ENCODE measurements at places on chromosomes 1 and 21. TPM values are rescaled to one million over a fixed set of nuclear protein-coding genes. Genes with fewer than 3 reads are reported as not detected.

- no peak for DNase-seq
These were observed 101.3 kb downstream of the PLPPR4 start for GRCh38 chr1:99365545-99365944.

GRCh38 chr1:17688217-17688810, 66.8 kb upstream of the ACTL8 start:
- DNase-seq, result no peak

DNA sequence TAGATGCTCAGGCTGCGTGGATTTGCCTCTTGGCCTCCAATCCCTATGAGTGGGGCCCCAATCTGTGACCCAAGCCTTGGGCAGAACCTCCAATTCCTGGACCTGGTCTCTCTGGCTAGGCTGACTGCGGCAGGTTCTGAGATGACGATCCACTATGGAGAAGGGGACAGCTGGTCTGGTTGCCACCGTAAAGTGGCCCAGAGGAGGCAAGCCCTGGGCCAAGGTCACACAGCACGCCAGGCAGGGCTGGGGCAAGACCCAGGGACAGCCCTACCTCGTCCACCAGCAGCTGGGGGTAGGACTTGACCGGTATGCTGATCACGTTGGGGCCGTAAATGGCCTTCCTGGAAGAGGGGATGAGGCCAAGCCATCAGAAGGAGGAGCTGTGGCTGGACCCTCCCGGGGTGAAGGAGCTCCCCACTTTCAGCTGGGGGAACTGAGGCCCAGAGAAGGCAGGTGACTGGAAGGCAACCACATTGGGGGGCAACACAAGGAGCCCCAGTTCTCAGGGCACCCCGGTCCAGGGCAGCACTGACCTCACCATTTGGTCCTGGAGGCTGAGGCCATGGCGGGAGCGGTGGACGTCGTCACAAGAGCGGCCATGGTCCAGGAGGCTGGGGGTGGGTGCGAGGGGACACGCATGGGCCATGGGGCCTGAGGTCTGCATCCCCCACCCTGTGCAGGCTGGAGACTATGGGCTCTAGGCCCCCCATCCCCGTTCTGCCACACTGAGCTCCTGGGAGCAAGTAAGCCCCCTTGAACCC, 9.8 kb downstream of the ATP13A2 start:
- no peak for DNase-seq

F11R gene
- 63.0 TPM for total RNA-seq

DNA sequence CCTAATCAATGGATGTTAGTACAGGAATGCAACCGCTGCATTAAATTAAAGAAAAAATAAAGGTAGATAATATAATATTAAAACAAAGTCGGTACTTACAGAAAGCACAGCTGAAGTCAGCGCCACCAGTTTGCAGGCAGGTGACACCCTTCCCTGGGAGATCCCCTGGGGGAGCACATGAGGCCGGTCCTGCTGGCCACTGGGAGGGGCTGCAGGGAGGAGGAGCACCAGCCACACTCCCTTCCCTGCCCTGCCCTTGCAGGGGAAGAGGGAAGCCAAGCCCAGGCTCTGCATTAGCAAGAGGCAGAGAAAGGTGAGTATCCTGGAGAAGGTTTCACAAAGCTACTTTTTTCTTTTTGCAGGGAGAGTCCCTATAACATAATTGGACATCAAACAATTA, 507.0 kb downstream of the AJAP1 start:
- no peak for DNase-seq

DNA sequence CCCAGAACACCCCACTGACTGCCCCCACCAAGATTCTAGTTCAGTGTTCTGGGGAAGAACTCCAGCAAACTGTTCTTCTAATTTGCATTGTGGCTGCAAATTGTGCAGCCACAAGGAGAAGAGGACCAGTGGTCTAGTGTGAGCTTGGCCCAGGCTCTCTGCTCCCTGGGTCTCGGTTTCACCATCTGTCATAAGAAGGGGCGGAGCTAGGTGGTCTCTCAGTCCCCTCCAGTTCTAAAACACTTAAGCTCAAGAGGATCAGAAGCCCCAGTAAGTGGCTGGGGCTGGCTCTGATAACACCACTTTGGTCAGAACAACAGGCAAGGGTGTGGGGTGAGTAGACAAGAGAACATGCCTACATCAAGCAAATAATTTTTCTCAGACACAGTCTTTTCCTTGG, 99.9 kb downstream of the BEND5 start:
- DNase-seq, result no peak

DNA sequence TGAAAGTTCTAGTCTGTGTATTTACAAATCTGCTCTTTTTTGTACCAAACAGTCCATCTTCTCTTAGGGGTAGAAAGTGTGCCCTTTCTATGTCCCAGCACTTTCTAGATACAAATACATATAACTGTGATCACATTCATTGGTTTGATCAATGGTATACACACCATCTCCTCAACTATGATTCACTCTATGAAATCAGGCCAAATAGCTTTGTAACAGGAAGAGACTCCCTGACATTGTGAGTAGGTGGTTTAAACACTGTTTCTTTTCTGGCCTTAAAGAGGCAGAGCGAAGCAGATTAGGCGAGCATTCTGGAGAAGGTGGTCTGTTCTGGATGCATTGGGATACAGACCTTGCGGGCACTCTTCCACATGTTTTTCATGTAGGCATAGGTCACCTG, 39.3 kb upstream of the EXOSC10 start:
- no peak for DNase-seq

EFCAB7 gene
- total RNA-seq, result 6.6 TPM

DNA sequence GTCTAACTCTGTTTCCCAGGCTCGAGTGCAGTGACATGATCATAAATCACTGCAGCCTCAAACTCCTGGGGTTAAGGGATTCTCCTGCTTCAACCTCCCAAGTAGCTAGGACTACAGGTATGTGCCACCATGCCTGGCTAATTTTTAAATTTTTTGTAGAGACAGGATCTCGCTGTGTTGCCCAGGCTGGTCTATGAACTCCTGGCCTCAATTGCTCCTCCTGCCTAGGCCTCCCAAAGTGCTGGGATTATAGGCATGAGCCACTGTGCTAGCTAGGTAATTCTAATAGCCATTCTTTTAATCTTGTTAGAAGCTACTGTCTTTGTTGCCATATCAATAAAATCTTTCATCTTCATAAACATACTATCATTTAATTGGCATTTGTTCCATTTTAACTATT, 13.8 kb upstream of the MAST2 start:
- DNase-seq, result no peak

DNA sequence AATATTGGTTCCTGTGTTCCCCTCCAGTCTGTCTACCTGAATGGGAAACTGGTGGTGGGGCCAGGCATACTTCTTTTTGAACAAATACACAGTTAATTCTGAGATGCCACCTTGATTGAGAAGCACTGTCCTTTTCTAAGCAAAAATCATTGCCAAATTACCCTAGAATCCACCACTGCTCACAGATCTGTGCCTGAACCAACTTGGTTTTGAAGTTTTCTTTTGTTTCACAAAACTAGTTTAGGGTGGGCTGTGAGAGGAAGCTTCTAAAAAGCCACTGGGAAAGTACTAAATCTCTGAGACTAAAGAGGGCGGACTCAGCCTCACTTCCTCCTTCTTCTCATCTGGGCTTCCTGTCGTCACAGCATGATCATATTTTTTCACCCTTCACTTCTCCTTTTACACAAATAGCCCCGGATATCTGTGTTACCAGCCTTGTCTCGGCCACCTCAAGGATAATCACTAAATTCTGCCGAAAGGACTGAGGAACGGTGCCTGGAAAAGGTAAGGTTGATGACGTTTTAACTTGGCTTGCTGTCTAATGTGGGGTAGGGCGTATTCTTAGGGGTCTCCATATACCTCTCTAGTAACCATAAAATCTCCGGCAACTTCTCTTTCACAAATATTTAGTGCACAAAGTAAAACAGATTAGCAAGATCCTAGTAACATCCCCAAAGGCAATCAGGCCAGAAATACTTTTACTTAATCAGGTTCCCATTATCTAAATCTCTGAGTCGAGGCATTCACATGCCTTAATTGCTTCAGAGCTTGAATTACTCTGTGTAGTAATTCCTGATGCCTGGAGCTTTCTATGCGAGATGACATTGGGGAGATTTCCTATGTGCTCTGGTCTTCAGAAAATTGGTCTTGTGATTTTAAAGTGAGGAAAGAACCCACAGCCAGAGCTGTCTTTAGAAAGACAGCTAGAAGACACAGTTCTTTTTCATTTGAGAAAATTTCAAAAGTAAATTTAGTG, at the start of gene CD53:
Gene CD53, plus strand, starts transcription at position 404 of the 976 bp plus-strand sequence. CDS start 18,261 bp downstream, outside the sequence.
- no peak for DNase-seq

- DNase-seq, result no peak
These were observed 25.6 kb downstream of the ZBTB17 start for GRCh38 chr1:15950302-15950701.

MED8 gene
- total RNA-seq, result 50.8 TPM

DNA sequence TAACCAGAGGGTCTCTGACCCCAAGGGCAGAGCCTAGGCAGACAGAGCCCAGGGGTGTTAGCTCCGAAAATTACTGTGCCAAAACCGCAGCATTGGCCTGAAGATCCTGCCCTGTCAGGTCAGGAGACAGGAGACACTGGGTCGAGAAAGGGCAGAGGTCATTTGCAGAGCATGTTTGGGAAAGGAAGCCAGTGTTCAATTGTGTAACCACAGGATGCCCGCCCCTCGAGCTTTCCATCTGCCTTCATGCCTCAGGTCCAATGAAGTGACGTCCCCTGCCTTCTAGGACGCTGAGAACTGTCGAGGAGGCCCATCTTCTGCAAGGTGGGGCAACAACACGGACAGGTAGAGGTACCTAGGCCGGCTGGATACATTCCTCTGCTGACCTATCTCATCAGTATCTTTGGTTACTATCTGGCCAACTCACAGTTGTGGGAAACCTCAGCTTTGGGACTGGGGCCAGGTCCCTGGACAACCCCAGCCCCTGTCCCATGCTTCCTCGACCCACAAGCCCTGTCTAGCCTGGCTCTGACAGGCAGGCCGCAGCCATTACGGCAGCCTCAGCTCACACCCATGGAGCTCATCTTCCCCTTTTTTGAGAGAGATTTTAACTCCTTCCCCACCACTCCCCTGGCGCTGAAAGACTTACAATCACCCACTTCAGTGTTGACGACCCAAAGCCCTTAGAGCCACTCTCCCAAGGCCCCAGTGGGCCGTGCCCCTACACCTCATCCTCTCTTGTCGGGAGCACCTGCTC, 1.3 kb downstream of the ARL8A start:
- DNase-seq, result no peak

GRCh38 chr1:186682736-186683135, 2.5 kb upstream of the PTGS2 start:
- DNase-seq, result no peak

MPC2 gene
- 71.7 TPM for total RNA-seq

SELE gene
- not detected for total RNA-seq

GRCh38 chr1:218090459-218090858, 194.6 kb upstream of the RRP15 start:
- DNase-seq, result no peak

NUAK2 gene
- total RNA-seq, result 17.4 TPM

DNA sequence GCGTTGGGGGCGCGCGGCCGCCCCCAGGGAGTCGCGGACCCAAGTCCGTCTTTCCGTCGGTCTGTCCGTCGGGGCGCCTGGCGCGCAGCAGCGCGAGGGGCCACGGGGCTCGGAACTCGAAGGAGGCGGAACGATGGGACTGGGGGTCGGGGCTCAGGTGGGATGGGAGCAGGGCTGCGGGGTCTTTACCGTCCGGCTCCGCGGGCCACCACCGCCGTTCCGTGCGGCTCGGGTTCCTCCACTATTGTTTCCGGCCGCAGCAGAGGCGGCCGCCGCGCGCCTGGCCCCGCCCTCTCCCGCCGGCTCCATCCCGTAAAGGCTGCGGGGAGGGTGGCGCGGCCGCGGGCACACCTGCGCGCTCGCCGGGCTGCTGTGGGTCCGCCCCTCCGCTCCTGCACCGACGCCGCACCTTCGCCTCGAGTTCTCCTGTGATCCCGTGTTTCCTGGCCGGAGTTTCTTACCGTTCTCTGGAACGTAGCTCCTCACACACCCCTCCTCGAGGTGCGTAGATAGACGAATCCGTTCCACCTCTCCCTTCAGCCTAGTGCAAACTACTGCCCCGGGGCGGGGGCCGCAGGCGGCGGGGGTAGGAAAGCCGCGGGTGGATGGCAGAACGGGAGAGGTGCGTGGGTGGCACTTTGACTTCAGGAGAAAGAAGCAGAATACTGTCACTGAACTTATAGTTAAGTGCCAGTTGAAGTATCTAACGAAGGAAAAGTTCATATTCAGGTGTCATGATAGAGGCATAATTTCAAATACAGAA, at the start of gene C21orf91:
Gene C21orf91, minus strand, starts transcription at position 243 of the 763 bp plus-strand sequence. CDS start 1,038 bp downstream, outside the sequence.
- no peak for DNase-seq

FAM163A gene
- not detected for total RNA-seq

HES4 gene
- total RNA-seq, result 74.2 TPM

- no peak for DNase-seq
These were observed 2.5 kb downstream of the LBR start for GRCh38 chr1:225425201-225425786.

S100A4 gene
- total RNA-seq, result 773 TPM

NPR1 gene
- 0.36 TPM for total RNA-seq

DNA sequence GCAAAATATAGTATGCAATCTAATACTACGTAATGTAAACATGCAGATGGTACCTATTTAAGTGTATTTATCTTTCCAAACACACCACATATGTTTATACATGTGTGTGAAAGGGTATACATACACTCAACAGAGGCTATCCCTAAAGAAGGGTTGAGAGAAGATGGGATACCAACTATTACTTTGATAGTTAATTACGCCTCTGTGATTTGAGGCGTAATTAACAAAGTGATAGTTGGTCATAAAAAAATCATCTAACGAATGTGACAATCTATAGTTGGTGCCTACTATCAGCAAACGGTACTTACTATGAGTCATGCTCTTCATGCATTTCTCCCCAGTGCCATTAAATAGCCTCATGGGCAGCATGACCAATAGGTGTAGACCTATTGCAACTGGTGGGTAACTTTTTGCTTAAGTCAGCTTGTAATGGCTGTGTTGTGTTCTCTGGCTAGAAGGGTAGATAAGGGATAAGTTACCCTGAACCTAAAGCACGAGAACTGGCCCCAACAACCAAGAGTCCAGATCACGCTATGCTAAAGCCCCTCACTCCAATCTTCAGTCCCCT, 15.3 kb downstream of the RCAN1 start:
- no peak for DNase-seq

PRAMEF33 gene
- total RNA-seq, result not detected

- DNase-seq, result no peak
These were observed 701 bp upstream of the MUTYH start for GRCh38 chr1:45340816-45341466.

DNA sequence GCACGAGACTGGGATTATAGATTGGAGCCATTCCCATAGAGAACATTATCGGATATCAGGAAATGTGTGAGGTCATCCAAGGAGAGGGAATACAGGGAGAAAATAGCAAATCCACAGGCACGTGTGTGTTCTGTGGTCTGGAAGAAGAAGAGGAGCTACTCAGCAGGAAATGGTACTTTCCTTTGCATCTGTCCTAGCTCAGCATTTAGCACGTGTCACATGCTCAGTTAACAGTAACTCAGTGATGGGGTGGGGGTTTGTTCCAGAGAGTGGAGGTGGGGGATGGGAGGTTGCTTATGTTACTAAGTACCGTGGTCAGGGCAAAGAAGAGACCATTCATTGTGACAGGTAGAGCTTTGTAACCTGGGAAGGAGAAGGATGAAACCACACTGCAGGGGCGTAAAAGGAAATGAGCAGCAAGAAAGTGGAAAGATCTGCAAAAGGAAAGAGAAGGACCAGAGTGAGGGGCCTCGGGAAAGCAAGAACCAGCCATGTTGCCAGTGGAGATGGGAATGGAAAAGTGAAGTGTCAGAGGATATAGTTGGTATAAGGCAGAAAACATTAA, 100.4 kb downstream of the ATP5PO start:
- no peak for DNase-seq

Measured in Panc1 (cell line).